ENCODE measurements at places on chromosomes 11 and 22.

GRCh38 chr11:84501750-84502149 lies 1125.4 kb downstream of the DLG2 start:
- DNase-seq = no peak

GRCh38 chr22:29695129-29695926 lies 24.5 kb upstream of the CABP7 start:
- no peak for DNase-seq

DNA sequence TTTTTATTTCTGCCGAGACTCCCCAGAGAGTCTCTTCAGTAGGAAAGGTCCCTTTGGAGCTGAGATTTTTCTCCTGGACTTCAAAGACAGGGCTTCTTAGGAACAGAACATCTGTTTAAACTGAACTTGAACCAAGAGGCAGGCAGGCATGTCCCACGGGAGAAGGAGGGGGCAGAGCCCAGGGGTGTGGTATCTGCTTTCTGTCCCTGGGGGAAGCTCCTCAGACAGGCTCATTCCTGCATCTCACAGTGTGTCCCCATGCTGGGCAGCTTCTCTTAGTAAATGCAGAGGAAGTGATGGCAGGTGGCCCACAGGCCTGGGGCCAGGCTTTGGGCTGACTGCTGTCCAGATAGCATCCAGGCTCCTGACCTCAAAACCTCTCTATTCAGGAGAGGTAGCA lies 47.3 kb downstream of the TSPAN18 start:
- DNase-seq = no peak

GRCh38 chr11:429931-430456 lies 11.8 kb downstream of the ANO9 start:
- DNase-seq = no peak

DNA sequence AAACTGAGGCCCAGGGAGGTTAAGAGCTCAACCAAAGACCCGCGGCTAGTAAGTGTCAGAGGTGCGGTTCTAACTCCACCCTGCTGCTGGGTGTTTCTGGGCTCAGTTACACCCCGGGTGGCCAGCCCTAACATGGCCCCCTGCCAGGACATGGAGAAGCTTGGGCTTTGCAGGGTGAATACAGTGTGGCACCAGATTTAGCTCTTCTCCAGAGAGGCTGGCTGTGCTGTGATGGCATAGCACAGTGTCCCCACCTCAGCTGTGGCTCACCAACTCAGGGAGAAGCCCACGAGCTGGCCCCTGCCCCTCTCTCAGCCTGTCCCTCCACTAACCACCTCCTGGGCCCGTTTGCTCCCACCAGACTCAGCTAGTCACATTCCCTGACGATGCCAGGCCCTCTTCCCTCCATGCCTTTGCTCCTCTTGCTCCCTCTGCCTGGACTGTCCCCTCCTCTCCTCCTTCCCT lies 7.0 kb downstream of the UCP3 start:
- DNase-seq = no peak

GRCh38 chr11:87290304-87290922 lies 252.7 kb downstream of the TMEM135 start:
- DNase-seq = peak; percentile 52

DNA sequence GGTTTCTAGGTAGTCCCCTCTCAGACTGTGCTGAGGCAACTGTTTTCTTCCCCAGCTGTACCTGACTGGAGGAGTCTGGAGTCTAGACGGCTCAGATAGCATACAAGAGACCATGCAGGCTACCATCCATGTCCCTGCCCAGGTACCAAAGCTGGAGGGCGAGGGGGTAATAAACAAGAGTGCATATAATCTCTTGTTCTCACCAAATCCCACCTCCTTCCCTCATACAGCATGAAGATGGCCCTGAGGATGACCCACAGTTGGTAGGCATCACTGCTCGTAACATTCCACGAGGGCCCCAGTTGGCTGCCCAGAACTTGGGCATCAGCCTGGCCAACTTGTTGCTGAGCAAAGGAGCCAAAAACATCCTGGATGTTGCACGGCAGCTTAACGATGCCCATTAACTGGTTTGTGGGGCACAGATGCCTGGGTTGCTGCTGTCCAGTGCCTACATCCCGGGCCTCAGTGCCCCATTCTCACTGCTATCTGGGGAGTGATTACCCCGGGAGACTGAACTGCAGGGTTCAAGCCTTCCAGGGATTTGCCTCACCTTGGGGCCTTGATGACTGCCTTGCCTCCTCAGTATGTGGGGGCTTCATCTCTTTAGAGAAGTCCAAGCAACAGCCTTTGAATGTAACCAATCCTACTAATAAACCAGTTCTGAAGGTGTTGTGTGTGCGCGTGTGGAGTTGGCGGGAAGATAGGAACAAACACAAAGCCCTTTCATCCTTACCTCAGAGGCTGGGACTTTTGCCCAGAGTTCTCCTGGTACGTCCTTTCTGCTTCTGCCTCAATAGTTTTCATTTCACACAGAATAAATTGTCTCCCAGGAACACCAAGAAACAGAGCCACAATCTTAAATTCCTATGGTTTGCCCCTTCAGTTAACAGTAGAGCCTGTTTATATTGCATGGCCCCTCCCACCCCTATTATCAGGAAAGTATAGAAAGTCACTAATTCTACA lies 8.5 kb downstream of the HMBS start:
- DNase-seq = no peak

DNA sequence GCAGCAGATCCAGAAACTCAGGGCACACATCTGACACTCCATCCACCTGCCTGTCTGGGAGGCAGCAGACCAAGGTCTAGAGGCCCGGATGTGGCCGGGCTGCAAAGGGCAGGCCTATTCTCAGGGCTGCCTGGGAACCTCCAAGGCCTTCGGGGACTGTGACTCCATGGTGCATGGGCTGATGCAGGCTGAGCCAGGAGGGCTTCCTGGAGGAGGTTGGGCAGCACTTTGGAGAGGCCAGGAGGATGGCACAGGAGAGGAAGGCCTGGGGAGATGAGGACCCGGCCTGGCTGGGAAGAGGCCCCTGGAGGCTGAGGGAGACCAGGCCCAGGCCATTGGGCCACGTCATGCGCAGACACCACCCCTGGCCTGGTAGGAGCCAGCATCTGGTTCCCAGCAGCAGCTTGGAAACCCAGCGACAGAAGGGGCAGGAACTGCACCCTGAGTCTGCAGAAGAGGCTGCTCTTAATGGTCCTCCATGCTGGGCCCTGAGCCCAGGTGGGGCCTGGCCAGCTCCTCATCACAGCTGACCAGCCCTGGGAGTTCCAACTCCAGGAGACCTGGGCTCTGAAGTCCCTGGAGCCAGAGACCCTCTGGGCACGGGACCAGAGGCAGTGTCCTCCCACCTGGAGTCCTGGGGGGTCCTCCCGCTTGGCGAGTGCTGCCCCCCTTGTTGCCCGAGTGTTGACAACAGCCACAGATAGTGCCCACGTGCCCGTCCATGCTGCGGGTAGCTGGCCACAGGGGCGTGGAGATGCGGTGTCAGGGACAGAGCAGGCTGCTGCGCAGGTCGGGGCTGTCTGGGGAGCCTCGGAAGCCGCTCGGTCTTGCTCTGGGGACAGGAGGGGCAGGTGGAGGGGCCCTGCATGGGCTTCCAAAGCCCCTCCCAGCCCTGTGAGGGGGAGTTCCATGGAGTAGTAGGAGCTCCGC lies 5.5 kb downstream of the PHLDA2 start:
- DNase-seq = no peak

DNA sequence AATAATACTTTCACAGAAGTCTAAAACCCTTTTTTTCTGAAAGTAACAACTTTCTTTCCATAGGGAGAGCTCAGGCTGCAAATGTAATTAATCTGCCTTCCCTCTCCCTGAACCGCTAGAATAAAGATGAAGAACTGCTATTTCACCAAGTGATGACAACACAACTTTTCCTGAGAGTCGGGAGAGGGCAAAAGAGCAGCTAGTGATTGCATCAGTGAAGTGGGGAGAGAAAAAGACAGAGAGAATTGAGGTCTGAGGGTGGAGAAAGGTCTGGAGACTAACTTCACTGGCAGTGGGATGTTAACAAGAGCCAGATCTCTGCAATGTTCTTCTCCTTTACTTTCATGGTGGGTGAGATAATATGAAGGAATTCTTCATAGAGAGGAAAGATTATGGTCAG lies 10.9 kb upstream of the MPEG1 start:
- DNase-seq = no peak

GRCh38 chr11:134398079-134398444 lies 14.0 kb downstream of the B3GAT1 start:
- no peak for DNase-seq

- DNase-seq = no peak
Measured at GRCh38 chr11:65307298-65308229, 7.1 kb upstream of the CDC42EP2 start.

DNA sequence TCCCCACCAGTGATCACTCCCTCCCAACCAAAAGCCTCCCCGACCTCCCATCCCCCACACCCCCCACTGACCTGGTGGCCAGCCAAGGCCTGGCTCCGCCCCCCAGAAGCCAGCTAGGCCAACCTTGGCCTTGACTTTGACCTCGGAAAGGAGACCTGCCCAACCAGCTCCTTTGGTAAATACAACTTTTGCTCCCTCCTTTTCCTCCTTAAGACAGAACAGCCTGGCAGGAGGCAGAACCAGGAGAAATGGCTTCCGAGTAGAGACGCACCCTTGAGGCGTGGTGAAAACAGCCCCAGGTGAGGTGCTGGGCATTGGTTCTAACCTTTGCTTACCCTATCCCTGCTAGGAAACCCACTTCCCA lies 27.0 kb downstream of the PLEKHA7 start:
- DNase-seq = no peak

DNA sequence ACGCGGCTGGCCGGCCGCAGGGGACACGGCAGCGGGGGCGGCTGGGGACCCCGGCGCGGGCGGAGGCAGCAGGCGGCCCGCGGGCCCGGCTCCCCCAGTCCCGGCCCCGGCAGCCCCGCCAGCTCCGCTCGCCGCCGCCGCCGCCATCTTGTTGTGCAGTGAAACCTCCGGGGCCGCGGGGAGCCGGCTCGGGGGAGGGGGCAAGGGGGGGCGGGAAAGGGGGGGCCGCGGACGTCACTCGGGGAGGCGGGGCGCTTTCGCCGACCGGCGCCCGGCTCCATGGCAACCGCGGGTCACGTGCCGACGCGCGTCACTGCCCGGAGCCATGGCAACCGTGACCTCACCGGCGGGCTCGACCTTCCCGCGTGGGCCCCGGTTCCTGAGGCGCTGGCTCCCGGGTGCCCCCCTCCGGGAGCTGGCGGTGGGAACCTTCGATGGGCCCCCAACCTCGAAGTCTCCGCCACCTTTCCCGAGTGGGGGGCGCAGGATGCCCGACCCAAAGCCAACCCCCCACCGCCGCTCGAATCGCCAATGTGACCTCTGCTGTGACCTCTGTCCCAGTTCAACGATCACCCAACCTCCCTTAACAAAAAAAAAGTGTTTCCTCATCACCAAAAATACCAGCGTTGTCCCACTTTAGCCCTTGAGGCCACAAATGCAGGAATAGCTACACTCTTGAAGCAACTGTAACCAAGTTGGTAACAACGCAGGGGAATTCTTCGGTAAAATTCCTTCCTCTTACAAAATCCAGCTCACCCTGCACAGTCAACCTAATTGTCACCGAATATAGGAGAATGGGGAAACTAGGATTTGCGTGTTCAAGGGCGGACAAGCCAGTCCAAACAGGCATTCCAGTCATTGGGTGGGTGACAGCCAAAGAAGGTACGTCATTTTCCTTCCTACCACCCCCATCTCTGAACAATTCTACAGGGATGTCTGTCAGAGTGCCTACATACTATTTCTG lies at the start of gene SIK3:
SIK3 (minus strand) TSS at position 160 of the 964 bp plus-strand sequence; CDS start at position 147, 13 bp downstream.
- peak; percentile 80 for DNase-seq

DNA sequence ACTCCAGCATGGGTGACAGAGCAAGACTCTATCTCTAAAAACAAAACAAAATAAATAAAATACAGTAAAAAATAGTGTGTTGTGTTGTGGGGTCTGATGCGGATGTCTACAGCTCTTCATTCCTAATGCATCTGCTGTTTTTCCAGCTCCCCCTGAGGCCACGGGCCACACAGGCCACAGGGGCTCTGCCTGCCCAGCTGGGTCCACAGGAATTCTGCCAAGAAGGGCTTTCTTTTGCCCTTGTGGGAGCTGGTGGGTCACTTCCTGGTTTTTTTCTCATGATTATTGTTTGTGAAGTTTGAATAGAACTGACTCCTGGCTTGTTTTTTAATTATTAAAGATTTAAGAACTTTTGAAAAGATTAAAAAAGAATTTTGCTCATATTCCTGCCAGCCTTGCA lies 67.4 kb upstream of the CLDN5 start:
- no peak for DNase-seq

GRCh38 chr22:32226326-32227104 lies 21.6 kb upstream of the RFPL2 start:
- DNase-seq = no peak

DNA sequence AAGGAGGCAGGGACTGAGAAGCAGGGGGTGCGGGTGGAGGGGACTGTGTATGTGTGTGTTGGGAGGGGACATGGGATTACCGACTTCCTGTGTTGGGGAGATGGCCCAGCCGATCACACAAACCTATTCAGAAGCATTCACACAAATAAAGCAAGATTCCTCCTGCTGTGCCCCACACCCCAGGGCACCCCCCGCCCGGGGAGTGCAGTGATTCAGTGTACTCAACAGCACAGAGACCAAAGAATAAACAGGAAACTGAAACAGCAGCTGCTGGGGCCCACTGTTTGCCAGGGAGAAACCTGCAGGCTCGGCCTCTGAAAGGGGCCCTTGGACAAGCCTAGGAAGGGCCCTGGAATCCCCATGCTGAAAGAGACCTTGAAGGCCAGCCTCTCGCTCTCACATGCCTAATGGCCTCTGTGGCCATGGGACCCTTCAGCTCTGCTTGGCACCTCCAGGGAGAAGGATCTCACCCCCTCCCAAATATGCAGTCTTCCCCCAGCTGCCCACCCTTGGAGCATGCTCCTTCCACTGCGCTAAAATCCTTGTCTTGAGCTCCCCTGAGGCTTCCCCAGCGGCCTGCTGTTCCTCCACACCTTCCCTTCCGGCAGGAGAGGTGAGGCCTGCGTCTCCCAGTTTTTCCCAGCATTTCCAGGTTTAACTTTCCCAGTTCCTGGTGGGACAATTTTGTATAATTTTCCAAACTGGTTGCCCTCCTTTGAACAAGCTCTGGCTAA lies 72.9 kb downstream of the CSNK2A3 start:
- no peak for DNase-seq

GRCh38 chr11:130218501-130219070 lies 59.0 kb downstream of the ST14 start:
- DNase-seq = no peak

DNA sequence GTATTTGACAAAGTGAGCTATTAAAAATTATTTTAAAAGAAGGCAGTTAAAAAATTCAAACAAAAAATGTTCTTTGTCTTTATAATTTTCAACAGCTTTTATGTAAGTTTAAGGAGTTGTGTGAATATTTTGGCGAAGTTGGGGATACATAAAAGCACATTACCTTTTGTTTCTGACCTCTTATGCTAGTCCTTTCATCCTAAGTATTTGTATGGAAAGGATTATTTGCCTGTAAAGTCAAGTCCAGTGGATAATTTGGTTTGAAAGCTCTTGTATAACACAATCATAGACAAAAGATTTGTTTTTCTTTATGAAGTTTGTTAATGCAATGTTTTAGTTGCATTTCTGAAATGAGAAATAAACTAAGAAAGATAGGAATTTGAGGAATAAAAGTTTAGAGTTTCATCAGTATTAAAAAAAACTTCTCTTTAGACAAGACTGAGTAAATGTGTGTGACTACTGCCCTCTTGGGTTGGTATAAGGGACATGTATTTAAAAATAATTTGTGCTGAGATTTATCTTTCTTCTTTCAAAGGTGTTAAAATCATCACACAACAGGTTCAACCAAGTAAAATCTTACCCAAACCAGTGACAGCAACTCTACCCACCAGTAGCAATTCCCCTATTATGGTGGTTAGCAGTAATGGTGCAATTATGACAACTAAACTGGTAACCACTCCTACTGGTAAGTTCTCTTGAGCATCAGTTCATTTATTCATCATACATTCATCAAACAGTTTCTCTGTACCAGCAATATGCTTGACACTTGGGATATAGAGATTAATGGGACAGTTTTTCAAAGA lies 68.2 kb downstream of the EMSY start:
- DNase-seq = peak; percentile 25
